ENCODE measurements at places on chromosomes 5 and 9.

GRCh38 chr5:100855937-100856430 is 47.1 kb downstream of the ST8SIA4 start:
- no peak for DNase-seq

DNA sequence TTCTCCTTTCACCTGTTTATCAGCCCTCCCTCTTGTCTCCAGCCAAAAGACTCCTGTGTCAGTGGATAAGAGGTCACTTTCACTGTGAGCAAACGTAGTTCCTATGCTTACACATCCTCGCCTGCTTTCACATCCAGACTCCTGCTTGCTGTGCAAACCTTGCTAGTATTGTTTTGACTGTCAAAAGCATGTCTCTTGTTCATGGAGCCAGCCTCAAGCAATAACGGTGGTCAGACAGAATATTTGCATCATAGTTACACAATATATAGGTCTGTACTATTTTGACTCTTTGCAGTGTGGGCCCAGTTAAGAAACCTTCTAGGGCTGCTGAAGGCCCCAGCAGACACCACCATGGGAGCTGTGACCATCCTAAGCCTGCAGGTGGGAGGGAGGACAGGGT is 420.0 kb downstream of the SEMA5A start:
- DNase-seq = no peak

GRCh38 chr5:107431998-107432397 is 238.7 kb downstream of the EFNA5 start:
- DNase-seq = no peak

GRCh38 chr9:136961279-136962065 is 9.4 kb downstream of the LCN12 start:
- no peak for DNase-seq

GRCh38 chr5:138470322-138471051 is 5.2 kb downstream of the EGR1 start:
- DNase-seq = no peak

DNA sequence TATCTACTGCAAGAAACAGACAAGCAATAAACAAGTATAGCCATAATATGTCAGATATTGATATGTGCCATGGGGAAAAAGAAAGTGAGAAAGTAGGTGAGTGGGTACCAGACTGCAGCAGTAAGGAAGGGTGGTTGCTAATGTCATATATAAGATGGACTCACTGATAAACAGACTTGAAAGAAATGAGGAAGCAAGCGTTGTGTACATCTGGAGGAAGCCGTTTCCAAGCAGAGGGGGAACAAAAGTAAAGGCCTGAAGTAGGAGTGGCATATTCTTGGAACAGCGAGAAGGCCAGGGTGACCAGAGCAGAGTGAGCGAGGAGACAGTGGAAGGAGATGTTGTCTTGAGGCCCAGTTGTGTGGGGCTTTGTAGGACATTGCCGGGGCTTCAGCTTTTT is 142.2 kb upstream of the MAP3K1 start:
- peak; percentile 29 for DNase-seq

DNA sequence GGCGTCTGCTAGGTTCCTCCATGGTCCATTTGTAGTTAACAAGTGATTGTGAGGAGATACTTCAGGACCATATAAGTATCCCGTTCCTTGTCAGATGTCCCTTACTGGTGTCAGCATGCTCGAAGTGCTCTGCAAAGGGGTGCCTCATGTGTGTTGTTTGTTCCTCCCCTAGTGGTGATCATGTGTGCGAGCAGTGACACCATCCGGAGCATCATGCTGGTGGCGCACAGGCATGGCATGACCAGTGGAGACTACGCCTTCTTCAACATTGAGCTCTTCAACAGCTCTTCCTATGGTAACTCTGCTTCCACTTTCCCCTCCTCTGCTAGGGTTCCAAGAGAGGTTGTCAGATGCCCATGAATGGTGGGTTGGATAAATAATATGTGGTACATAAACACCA is 13.4 kb downstream of the NPR3 start:
- DNase-seq = no peak

DNA sequence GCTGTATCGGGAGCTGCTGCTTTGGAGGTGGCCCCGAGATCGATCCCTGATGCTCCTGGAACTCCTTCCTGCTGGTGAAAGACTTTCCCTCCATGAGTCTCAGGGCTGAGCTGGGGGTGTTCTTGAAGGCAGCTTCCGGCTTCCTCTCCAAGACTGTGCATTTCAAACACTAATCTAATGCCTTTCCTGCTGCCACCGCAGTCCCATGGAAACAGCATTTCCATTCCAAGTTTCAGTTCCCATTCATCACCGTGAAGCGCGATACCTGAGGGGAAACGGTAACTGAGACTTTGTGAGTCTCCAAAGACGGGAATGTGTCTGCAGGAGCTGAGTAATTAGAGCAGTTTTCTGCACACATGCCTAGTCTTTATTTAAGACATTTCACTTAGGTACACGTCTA is 230.1 kb downstream of the PAX5 start:
- no peak for DNase-seq
